Brain pericyte (primary cell): ENCODE measurements at places on chromosomes 12 and 14.

- DNase-seq: no peak
Measured at GRCh38 chr12:120835304-120835612, 68.9 kb downstream of the SPPL3 start.

- DNase-seq: peak; percentile 20
Measured at GRCh38 chr12:18886962-18887361, 149.0 kb downstream of the CAPZA3 start.

- DNase-seq: no peak
Measured at GRCh38 chr12:115183752-115184151, 499.8 kb upstream of the TBX3 start.

GRCh38 chr14:75153295-75153694, 23.1 kb downstream of the TMED10 start:
- no peak for DNase-seq

DNA sequence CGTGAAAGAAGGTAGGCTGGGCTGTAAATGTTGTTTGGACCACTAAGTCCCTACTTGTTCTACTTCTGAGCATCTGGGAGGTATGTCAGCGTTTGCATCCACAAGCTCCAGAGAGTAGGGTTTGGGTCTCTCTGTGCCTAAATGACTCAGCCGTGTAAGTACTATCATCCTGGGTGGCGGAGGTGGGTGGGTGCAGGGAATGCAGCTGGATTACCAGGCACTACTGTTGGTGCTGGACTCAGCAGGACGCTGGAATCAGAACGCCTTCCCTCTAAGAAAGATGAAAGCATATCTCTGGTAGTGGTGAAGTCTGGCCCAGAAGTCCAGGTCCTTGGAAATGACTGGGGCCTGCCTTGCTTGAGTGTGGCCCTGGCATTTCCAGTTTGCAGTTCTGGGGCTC, 289.7 kb downstream of the PCNX1 start:
- DNase-seq: no peak

DNA sequence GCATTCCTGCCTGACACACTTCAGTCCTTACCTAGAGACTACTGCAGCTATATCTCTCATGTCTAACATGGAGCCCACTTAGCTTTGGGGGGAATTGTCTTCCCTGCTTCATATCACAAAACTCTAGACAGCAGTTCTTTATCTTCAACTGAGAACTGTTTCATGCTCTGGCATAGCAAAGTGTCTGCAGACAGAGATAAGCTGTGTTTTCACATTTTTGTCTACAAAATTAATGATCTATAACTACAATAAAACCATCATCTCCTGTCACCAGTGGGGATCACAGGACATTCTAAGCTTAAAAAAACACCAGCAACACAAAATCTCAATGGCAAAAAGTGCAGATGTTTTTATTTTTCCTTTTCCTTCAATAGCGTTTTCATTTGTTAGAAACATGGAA, 137.1 kb upstream of the VRK1 start:
- DNase-seq: no peak
